Cortex of kidney (tissue), 1 donor: ENCODE measurements at places on chromosomes 6 and 20.

GRCh38 chr20:62964700-62965099 lies 12.2 kb downstream of the SLC17A9 start:
- DNase-seq, result no peak

GRCh38 chr20:11965602-11966001 lies 47.9 kb downstream of the BTBD3 start:
- DNase-seq, result no peak

GRCh38 chr6:139364302-139364981 lies 10.0 kb downstream of the CITED2 start:
- no peak for DNase-seq

DNA sequence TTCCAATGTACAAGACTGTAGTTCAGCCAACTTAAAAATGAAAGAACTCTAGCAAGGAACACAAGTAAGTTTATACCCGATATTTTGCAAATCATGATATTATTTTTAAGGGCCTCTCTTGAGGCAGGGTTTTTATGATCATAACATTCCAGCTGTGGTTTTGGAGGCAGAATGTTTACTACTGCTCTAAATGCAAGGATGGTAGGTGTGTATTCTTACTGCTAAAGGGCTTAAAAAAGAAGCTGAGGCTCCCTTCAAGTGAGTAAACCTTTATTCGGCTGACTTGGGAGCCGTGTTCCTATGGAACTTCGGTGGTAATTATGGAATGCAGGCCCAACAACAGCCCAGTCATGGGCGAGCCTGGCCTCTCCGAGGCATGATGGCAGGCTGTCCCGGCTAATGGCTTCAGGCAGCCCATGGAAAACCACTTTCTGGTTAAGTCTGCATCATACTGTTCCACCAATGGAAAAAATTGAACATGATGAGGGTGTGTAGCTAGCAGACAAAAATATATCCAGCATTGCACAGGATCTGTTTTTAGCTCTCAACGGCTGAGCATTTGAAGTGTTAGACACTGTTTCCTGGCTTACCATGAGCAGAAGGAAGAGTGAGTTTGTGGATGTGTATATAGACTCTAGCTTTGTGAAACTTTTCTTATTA lies 111.5 kb downstream of the TIAM2 start:
- no peak for DNase-seq

DNA sequence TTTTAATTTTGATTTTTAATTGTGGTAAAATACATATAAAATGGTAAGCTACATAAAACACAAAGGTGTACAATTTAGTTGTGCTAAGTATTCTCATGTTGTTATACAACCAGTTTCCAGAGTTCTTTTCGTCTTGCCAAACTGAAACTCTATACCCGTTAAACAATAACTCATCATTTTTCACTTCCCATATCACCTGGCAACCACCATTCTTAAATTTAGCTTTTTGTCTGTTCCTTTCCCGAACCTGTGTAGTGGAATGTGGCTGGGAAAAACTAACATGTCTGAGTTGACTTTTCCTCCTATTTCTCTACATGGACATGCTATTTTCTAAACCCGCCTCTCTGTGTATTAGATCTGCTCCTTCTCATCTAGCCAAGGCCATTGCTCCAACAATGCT lies 27.6 kb downstream of the RPRD1B start:
- no peak for DNase-seq

DNA sequence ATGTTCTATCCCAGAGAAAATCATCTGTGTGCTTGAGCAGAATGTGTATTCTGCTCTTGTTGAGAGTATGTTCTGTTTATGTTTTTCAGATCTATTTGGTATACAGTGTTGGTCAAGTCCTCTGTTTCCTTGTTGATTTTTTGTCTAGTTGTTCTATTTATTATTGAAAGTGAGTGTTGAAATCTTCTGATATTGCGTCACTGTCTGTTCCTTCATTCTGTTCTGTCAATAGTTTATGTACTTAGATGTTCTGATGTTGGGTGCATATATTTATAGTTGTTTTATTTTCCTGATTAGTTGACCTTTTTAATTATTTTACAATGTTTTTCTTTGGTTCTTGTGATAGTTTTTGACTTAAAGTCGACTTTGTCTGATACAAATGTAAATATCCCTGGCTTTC lies 458.7 kb upstream of the HSF2 start:
- no peak for DNase-seq

- DNase-seq, result no peak
Measured at GRCh38 chr6:129686941-129687627, 22.9 kb downstream of the ARHGAP18 start.

GRCh38 chr6:52243282-52243893 lies 912 bp downstream of the IL17F start:
- no peak for DNase-seq

GRCh38 chr6:142912125-142912524 lies 32.9 kb downstream of the HIVEP2 start:
- DNase-seq, result no peak

DNA sequence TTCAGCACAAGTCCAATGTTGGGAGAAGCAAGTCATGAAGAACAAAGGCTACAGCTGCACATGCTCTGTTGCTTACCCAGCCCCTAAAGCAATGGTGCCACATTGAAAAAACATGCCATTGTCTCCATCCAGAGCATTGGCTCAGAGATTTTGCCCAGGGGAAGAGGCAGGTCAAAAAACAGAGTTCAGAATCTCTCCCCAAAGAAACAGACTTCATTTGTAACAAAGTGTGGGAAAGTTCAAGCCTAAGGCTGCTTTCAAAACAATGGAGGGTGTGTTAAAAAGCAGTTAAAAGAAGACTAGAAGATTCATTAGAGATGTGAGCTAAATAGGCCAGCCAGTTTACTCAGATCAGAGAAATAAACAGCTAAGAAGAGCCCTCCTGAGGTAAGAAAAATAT lies 63.6 kb downstream of the DZANK1 start:
- no peak for DNase-seq

GRCh38 chr6:120039664-120040063 lies 690.1 kb upstream of the MAN1A1 start:
- DNase-seq, result no peak

DNA sequence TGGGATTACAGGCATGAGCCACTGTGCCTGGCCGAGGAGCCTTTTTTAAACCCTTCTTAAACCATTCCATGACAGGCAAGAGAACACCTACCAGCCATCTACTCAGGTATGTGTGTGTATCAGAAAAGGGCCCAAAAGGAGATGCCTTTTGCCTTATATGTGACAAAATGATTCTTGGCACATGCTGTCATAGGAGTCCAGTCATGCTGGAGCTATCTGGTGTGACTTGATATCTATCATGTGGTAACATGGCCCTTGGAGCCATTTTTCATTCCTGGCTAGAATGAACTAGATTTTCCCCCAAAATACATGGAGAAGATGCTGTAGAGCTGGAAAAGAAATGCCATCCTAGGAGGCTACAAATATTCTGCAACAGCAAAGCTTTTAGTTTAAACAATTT lies 129.1 kb downstream of the DST start:
- DNase-seq, result no peak

- no peak for DNase-seq
Measured at GRCh38 chr6:43247114-43247999, 4.1 kb downstream of the TTBK1 start.

GRCh38 chr6:2482773-2483172 lies 237.4 kb upstream of the GMDS start:
- no peak for DNase-seq

- no peak for DNase-seq
Measured at GRCh38 chr6:51335543-51335942, 516.9 kb downstream of the TFAP2B start.
